Stimulated activated CD4-positive, alpha-beta T cell treated with anti-CD3 and anti-CD28 coated beads, Interleukin-1b, Interleukin-23, amount 100 ng/mL, for 1 hour (primary cell): ENCODE measurements at places on chromosomes 3 and 15.

DNA sequence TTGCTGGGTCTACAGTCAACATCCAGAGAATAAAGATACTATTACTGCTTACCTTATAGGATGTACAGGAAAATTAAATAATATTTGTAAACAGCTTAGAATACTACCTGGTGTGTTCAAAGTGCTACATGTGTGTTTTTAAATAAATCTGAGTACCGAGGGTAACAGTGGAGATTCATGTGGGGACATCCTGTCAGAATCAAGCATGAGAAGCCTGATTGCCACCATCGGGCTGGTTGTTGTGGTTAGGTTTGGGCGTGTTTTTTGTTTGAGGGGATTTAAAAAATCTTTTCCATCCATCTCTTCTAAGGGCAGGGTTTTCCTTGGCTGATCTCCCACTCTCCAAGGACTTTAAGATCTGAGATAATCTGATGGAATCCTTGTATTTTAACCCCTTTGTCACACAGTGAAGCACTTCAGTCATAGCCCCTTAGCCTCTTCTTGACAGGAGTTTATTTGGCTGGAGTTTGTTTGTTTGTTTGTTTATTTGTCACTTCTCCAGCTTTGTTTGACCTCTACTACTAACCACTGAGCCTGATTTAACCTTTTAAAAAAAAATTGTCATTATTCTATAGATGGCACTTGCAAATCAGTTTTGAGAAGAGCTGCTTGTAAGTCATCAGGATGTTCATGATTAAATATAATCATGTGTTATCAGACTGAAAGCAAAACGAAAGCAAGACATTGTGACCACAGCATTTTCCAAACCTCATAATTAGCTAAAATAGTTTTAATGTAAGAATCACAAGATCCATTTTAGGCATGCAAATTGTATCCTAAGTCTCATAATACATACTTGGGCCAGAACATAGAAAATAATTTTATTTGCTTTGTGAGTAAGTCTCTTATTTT is 72.8 kb upstream of the RARB start:
- DNase-seq = no peak

DNA sequence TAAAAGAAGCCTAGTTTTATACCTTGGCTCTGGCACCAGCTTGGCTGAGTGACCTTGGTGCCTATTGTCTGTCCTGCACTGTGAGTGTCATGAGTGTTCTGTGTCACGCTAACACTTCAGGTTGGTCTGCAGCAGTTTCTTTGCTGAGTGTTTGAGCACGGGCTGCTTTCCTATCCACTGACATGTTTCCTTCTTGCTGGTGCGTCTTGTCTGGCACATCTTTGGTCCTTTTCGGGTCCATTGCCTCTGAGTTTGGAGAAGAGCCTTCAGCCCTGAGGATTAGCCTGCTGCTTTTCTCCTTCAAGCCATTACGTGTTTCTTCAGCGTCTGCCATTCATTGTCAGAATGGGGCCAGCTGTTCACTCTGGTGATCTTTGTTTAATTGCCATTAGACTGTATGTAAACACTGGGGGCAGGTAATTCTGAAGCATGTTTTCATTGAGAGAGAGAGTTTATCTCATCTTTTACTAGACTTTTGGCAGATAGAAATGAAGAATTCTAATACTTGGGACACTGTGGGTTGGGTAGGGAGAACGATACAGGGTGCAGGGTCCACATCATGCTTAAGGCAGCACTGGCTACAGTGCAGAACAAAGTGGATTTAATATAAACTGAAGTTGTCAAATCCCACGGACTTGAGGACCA is 55.5 kb downstream of the LRRC28 start:
- DNase-seq = no peak

GRCh38 chr3:117441851-117442250 is 732.3 kb downstream of the TUSC7 start:
- no peak for DNase-seq

DNA sequence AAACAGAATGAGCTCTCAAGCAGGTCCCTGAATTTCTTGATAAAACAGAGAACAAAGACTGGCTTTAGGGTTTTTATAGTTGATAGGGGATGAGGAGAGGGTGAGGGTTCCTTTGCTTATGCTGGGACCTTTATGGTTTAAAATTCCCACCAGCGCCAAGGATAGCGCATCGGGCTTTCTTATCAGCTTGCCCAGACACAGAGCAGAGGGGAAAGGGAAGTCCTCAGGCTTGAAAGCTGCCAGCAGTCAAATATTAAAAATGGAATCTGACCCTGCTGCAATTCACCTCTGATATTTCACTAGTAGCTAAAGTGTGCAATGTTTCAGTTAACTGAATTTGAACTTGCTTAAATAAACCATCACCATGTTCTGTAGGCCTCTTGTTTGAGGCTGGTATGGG is 55.0 kb upstream of the EPHA3 start:
- no peak for DNase-seq

- peak; percentile 39 for DNase-seq
Measured at GRCh38 chr15:41558400-41559238, at the start of gene TYRO3. TYRO3 (plus strand) TSS chr15:41559212; CDS start chr15:41559258, 46 bp downstream.

GRCh38 chr15:99925661-99926461 is 192.6 kb upstream of the LYSMD4 start:
- DNase-seq = peak; percentile 50

- DNase-seq = no peak
Measured at GRCh38 chr3:74288761-74289160, 325.7 kb downstream of the CNTN3 start.

- no peak for DNase-seq
Measured at GRCh38 chr3:150545419-150546225, 674 bp downstream of the SERP1 start.

- no peak for DNase-seq
Measured at GRCh38 chr3:117036259-117036799, 326.8 kb downstream of the TUSC7 start.

- no peak for DNase-seq
Measured at GRCh38 chr15:66483131-66483566, 14.4 kb downstream of the SNAPC5 start.

DNA sequence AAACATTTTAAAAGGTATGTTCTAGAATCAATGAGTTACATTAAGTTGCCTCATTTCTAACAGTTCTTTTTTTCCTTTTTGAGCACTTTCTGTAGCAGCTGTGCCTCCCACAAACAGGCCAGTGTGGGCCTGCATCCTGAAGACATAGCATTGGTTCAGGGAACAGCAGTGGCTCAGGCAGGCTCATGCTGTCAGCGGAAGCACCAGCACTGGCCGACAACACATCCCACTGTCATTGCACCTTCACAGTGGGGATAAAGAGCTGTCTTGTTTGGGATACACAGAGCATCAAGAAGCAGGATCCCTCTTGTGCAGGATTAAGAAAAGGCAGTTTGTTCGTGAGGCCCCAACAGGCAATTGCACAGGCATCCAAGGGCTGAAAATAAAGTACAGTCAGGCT is 123.3 kb downstream of the MOBP start:
- no peak for DNase-seq

DNA sequence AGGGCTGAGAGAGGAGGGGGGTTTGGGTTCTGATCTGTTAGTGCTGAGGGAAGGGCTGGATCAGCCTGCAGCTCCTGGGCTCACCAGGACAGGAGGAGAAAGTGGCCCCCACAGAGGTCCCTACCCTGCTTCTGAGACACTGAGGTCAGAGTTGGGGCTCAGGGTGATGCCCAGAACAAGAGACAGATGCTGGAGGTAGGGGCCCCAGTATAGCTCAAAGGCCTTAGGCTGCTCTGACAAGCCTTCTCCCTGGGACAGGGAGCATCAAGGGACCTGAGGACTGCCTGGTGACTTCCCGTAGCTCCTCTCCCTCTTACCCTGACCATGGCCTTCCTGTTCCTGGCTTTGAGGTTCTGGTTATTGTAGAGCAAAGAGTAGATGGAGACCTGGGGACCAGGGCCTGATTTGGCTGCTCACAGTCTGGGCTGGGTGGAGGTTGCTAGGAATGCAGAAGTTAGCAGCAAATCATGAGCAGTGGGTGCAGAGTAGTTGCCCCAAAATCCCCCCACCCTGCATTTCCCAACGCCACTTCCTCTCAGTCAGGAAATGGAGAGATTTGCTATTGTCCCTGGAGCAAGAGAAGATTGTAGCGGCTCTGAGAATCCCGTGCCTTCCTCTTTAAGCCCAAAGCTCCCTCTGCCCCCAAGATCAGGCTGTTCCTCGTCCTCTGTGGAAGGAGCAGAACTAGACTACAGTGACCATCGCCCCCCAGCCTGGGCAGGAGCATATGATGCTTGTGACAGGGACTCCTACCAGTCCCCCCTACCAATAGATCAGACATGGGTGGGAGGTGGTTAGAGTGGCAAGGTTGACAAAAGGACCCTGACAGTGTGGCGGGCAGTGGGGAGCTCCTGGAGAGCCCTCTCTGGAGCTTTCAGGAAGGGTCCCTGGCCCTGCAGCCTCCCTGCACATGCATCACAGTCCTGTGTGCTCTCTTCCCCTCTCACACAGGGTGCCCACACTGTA is 47.4 kb upstream of the SEC22A start:
- DNase-seq = no peak

GRCh38 chr3:57079474-57079831 is 19.0 kb downstream of the SPATA12 start:
- no peak for DNase-seq

DNA sequence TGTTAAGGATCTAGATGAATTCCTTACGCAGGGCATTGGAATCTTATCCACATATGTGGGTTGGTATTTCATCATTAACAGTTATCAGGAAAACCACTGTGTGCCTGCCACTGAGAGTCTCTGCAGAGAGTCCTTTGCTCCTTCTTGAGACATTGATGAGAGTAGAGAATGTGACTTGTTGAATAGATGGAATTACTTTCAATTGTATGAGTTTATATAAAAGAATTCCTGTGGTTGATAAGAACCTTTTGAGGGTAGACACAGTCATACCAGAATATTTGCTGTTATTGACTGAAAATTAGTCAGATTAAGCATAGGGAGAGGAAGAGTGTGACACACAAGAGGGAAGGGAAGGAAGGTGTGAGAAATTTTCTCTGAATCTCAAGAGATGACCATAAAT is 30.8 kb downstream of the ARHGEF26 start:
- no peak for DNase-seq

DNA sequence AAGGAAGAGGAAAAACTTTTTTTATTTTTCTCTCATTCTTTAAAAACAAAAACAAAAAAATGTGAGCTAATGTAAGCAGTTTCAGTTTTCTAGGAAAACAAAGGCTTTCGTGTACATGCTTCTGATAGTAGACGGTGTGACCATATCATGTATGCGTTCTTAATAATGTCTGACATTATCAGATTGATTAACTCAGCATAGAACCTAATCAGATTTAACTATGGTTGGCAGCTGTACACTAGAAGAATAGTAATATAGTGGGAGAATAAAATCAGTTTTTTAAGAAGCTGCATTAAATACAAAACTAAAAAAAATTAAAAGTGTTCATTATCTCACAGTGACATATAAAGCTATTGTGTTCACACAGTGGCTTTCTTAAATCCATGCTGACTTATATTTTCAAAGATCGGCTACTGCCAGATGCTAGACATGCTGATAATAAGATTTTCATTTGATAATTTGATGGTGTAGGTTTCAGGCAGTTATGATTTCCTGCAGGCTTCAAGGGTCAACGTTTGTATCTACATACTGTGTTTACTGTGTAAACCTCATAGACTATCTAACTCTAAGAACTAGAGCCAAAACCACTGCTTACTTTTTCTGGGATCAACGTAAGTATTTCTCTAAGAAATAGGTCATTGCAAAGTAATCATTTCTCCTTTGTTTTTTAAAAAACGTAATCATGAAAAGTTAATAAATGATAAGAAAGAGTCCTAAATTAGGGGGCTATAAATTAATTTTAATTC is 74.0 kb downstream of the UBE2E2 start:
- DNase-seq = no peak

GRCh38 chr3:88235102-88235501 is 85.3 kb downstream of the C3orf38 start:
- DNase-seq = no peak

DNA sequence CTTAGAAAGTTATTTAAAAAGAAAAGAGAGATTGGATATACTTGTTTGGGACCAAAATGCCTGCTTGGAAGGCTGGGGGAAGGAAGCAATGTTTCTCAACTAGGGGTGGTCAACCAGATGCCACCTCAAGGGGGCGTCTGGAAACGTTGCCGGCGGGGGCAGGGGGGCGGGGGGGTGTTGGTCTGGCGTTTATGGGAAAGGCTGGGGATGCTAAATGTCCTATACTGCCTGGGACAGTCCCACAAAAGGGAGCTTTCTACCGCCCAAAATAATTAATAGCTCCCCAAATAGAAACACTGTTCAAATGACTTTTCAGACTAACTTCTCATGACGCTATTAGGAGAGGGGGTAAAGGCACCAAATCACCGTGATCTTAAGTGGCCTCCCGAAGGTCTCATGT is 2.2 kb downstream of the POLG start:
- DNase-seq = no peak

GRCh38 chr3:170908235-170909116 is at the start of gene EIF5A2:
EIF5A2 (minus strand) TSS chr3:170908637; CDS start chr3:170907806, 831 bp downstream.
- peak; percentile 92 for DNase-seq

DNA sequence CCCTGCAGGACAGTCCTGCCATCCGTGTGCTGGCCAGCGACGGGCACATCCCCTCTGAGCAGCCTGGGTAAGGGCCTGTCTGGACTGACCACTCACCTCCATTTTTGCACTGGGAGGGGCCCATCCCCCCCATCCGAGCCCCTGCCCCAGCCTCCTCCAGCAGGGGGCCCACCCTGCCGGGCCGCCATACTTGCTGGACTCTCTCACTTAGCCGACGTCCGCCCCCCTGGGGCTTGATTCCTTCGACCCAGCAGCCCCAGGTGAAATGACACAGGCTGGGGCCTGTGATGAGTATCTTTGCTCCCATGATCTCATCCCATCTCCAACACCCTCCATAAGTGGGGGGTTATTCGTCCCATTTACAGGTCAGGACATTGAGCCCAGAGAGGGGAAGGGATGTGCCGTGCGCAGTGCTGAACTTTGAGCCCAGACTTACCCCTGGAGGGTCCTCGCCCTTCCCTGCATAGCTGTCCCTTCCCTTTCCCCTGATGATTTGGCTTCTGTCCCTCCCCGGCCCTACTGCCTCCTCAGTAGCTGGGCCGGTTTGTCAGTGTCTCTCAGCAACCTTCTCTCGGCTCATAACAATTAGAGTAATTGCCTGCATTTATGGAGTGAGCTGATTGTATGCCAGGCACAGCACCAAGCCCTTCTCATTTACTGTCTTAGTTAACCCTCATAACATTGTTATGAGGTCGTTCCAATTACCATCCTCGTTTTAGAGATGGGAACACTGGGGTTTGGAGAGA is 4.2 kb downstream of the LMAN1L start:
- no peak for DNase-seq

GRCh38 chr3:5299161-5299560 is 111.7 kb downstream of the EDEM1 start:
- DNase-seq = no peak

GRCh38 chr3:51686512-51687215 is 15.6 kb downstream of the TEX264 start:
- DNase-seq = peak; percentile 63

DNA sequence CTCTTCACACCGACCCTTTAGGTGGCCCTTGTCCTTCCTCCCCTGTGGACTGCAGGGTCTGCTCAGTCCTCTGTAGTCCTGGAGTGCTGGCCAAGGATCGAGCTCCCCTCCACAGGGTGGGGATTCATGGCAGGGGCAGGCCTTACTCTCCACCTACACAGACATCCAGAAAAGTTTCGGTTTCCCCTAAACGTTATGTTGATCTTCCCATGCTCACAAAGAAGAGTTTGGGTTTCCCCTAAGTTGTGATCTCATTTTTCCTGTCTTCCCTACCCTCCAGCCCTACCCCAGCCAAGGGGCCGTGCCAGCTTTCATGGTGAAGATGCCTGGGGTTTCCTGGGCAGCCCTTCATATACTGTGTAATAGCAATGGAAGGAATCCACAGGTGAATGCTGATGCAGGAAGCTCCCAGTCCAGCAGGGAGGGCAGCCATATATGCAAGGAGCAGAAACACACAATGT is 10.3 kb downstream of the STOML1 start:
- DNase-seq = no peak
